ENCODE measurements at places on chromosomes 1 and 21. TPM values are rescaled to one million over a fixed set of nuclear protein-coding genes. Genes with fewer than 3 reads are reported as not detected.

NHLH1 gene
- total RNA-seq: not detected

PLA2G5 gene
- not detected for total RNA-seq

HSD11B1 gene
- 4.1 TPM for total RNA-seq

KRTAP13-1 gene
- total RNA-seq: not detected

BSND gene
- not detected for total RNA-seq

TNFRSF4 gene
- total RNA-seq: not detected

Measured in bronchial epithelial cell (primary cell).